ENCODE measurements at places on chromosomes 1 and 21.

DNA sequence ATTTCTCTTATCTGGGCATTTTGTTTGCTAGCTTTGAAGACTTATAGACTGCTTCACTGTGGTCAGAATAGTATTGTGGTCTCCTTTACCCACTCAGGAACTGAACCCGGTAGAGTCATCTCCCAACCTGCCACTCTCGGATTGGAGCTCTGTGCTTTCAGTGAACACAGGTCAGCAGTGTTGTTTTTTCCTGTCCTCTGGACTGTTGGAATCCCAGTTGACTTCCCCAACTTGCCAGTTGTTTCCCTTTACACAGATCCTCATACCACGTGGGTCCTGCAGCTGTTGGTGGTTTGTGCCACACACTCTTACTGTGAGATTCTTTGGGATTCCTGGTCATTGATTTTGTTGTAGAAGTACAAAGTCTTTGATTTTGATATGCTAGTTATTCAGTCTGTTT lies 214.1 kb downstream of the DYRK1A start:
- no peak for DNase-seq

DNA sequence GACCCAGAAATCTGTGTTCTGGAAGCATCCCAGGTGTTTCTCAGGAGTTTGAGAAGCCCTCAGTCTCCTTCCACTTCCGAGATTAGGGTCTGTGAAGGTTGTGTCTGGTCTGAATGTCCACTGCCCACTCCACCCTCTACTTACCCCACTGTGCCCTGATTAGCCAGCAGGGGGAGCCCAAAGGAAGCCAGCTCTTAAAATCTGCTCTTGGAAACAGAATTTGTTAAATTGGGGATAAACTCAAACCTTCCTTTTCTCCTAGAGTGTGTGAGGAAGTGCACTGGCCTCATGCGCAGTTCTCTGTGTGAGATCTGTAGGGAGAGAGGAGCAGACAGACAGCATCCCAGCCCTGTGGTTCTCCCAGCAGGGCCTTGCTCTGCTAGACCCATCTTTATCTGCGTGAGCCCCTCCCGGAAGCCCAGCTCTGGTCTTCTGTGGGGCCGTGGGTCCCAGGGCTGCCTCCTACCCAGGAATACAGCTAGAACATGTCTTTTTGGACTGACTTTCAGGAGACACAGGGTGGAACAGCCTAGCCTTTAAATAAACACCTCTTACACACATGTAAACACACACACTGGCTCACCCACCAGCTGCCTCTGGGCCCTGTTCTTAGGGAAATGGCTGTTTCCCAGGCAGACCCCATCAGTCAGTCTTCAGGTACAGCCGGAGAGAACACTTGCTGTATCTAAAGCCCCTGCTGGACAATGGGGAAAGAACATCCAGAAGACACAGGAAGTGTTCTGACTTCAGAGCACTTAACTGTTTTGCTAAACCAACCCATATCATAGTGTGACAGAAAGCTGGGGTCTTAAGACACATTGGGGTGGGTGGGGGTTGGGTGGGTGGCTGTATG lies 52.2 kb downstream of the SMYD2 start:
- no peak for DNase-seq

DNA sequence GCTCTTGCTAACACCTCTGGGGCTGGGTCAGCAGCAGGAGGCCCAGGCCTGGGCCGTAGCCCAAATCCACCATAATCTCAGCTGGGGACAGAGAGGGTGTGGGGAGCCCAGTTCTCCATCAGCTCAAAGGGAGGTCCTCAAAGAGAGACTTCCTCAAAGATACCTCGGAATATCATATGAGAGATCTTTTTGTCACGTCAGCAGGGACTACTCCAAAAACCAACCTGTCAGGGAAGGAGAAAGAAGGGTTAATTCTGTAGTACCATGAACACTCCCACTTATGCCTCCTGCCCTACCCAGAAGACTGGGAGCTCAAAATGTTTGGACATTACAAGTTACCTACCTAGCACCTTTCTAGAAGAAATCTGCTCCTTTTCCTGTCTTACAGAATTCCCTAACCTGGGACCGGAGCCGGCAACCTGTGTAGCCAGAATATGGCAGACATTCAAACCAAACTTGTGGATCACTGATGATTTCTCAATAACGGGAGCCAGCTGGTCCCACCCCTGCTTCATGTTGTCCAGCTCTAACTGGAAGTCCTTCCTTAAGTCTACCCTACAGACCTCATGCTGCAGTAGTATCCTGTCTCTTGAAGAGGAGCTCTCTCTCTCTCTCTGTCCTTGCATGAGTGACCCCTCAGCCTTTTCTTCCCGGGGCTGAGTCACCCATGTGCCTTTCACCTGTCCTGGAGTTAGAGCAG lies 4.8 kb downstream of the RSPO1 start:
- DNase-seq, result no peak

DNA sequence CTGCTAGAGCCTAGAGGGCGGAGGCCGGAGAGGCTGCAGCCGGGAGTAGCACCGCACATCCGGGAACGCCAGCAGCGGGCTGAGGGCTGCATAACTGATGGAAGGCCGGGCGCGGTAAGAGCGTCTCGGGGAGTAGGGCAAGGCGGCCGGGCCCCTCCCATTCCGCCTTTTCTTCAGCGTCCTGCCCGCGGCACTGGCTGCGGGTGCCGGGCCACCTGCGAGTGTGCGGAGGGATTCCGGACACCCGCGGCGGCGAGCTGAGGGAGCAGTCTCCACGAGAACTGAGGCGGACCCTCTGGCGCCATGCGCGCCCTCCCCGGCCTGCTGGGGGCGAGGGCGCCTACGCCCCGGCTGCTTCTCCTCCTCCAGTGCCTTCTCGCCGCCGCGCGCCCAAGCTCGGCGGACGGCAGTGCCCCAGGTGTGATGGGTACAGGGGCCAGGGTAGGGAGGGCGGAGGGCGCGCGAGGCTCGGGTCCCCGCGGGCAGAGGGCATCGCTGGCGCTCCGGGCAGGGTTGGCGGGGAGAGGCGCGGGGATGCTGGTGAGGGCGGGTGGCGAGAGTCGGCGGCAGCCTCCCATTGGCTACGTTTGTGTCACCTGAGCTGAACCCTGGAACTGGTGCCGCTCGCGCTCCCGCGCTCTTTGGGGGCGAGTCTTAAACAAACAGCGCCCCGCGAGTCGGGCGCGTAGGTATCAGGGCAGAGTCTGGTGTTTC lies 334.4 kb downstream of the SRGAP2C start:
- DNase-seq, result peak; percentile 53

DNA sequence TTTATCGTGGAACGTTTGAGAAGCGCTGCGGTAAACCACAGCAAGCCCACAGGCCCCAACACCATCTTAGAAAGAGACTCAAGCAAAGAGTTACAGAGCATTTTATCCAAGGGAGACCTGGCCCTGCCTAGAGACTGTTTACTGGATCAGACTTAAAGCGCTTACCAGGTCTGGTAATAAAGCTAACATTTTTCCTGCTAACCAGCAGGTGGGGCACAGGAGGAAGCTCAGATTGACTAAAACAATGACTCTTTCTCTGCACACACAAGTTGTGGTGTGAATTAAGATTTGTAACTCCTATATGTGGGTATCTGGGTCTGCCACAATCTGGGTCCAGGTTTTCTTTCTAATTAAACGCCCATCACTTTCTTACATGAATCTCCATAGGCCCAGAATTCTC lies 136.5 kb upstream of the ETS2 start:
- no peak for DNase-seq

- DNase-seq, result peak; percentile 31
Measured at GRCh38 chr1:155977690-155978324, 540 bp downstream of the ARHGEF2 start.

- DNase-seq, result no peak
Measured at GRCh38 chr1:203186446-203187303, at the start of gene CHI3L1. TSS of gene CHI3L1 (minus strand) at chr1:203186704. CDS start at chr1:203186623, 81 bp downstream.

DNA sequence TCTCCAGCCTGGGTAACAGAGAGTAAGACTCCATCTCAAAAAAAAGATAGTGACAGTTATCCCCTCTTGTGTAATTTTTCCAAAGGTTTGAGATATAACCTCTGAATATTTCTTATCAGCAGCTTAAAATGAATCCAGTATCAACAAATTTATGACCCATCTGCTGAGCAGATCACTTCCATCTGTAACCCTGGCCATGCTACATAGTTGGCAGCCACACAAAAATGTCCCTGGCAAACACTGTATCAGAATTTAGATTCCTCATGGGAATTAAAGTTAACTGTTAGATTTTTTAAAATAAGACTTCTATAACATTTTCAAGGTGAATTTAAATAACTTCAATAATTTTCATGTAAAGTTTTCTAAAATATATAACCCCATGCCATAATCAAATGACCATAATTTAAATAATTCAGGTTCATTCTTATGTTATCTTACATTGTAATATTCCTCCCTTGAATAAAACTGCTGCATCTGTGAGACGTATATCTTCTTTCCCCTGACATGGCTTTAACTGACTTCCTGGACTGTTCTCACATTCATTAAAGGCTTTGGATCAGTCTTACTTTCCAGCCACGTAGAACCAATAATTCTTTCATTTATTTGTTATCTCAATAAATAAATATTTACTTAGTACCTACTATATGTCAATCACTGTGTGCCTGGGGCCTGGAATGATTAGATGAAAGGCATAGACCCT lies 5.3 kb upstream of the PRPF38B start:
- no peak for DNase-seq

DNA sequence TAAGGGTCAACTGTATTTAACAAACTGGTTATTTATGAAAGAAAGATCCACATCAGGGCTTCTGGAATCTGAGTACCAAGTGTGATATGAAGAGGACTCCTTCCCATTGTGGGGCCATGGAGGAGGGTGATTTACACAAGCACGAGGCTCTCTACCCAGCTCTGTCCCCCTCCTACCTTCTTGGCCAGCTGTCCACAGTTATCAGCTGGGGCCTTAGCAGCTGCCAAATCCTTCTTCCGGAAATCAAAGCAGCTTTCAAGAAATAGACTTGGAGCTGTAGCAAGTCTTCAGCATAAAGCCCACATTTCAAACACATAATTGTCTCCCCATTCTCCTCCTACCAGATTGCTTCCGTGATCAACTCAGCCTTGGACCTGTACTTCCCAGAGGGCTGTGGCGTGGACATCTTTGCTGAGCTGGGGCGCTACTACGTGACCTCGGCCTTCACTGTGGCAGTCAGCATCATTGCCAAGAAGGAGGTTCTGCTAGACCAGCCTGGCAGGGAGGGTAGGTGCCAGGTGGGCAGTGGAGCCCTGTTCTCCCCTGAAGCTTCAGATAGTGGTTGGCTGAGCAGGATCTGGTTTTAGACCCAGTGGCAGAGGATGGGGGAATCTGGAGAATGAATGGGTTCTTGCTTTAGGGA lies 15.5 kb downstream of the AZIN2 start:
- no peak for DNase-seq

DNA sequence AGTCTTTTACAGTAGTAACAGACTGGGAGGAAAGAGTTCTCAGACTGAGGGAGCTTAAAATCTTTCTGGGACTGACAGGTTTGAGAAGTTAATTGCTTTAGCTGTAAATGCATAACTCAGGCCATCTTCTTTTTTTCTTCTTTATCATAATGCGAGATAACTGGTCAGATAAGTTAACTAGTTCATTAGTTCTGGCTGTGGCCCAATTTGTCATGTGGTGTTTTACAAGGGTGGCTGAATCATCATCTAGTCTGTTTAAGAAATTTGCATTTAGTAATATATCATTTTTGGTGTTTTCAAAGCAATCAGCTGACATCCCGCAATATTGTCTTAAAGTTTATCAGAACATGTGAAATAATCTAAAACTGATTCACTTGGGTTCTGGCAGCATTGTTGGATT lies 14.0 kb downstream of the HSD3B2 start:
- DNase-seq, result no peak

DNA sequence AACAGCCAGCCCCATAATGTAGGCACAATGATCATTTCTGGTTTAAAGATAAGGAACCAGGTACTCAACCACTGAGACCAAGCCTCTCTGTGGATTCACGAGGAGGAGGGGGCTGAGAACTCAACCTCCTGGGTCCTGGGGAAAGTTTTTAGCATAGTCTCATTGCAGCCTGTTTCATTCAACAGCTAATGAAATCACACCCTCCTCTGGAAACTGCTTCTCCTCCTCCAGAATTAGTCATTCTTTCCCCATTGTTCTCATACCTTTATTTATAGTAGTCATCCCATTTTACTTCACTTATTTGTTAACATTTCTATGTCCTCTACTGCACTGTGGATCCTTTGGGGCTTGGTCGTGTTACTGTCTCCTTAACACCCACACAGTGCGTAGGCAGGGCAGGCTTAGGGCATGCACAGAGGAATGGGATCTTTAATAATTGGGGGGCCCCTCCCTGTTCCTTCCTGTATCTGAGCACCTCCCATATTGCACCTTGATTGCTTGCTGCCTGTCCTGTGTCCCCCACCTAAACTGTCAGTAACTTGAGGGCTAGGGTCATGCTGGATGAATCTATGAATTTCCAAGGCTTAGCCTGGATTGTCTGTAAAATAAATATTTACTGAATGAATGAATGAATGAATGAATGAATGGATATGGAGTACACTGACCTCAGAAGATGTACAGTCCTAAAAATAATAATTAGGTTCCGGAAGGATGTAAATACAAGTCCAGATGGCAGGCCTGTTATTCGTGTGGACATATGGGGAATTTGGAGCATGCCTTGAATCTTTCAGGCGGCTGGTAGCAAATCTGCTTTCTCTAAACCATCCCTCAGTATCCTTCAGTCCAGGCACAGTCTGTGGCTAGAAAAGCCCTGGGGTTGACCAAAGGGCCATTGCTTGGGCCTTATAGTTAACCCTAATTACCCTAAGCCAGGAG lies 153.8 kb upstream of the HMGB4 start:
- DNase-seq, result no peak

GRCh38 chr21:42597487-42598158 lies 55.8 kb upstream of the PDE9A start:
- no peak for DNase-seq

DNA sequence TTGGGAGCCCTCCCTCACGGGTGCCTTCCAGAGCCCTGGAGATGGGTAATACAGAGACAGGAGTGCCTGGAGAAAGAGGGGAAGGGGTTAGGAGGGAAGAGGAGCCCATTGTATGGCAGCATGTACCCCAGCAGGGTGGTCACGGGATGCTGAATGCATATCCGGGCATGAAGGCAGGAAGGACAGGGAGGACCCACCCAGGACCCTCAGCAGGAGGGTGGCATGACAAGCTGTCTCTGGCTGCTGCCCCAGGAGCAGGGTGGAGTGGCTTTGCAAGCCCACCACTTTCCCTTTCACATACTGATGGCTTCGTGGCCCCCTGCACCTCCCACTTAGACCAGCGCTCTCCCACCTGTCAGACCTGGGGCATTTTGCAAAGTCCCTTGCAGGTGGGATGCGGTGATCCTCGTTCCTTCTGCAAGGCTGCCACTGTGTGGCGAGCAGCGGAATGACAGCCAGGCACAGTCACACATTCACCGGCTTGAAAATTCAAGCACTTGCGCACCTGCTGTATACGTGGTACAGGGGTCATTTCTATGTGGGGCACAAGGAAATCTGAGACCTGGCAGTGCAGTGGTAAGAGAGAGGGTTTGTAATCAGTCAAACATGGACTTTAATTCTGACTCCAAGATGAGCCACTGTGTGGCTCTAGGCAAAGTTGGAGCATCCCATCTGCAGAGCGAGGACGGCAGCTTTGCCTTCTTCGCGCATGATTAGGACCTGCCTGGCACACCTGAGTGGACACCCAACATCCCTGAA lies 53.2 kb upstream of the TMEM51 start:
- DNase-seq, result peak; percentile 11
